ENCODE measurements at places on chromosomes 3 and 15.

- DNase-seq: peak; percentile 28
Measured at GRCh38 chr3:172102123-172102882, 62.9 kb downstream of the FNDC3B start.

- DNase-seq: no peak
Measured at GRCh38 chr15:95948411-95948810, 382.1 kb upstream of the NR2F2 start.

- DNase-seq: no peak
Measured at GRCh38 chr15:24078310-24079029, 391.4 kb upstream of the NDN start.

DNA sequence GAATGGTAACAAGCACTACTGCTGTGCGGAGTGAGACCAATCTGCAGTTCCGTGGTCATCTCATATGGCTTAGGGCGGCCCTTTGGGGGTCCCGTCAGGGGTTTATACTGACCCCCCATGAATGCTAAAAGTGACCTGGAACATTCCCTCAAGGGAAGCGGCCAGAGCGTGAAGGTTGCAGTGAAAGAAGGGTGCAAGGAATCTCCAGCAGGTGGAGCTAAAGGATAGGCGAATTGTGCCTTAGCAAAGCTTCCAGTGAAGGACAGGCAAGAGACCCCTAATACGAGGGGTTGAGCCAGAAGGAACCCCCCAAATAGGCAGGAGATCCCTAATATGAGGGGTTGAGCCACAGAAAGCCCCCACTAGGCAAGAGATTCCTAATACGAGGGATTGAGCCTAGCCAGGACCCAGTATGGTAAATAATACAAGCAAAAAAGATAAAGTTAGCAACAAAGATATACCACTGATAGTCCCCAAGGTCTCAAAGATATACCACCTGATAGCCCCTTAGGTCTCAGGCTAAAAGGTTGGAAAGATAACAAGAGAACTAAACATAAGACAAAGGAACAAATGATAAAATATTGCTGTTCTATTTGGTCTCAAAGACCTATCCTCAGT is 32.8 kb downstream of the ZNF589 start:
- peak; percentile 49 for DNase-seq

DNA sequence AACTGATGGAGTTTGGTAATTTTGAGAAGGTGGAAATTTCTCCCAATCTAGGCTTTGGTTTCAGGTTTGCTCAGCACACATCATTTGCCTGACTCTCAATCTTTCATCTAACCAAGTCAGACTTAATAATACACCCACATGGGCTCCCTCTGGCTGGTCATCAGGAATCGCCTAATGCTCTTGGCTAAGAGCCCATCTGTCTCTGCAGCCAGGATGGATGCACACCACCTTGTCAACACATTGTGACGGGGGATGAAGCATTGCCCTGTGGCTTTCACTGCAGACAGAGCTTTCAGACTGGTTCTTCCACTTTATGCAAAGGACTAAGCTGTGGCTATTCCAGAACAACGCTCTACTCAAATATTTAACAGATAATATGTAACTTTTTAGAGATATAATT is 3.0 kb upstream of the HDGFL3 start:
- DNase-seq: no peak

- DNase-seq: no peak
Measured at GRCh38 chr3:131526801-131527347, 24.1 kb upstream of the MRPL3 start.

All from stimulated activated CD4-positive, alpha-beta T cell treated with anti-CD3 and anti-CD28 coated beads, Interleukin-2, amount 100 ng/mL, for 24 hours (primary cell).